ENCODE measurements at places on chromosomes 3 and 15. TPM values are rescaled to one million over a fixed set of nuclear protein-coding genes. Genes with fewer than 3 reads are reported as not detected.

GHSR gene
- not detected for polyA plus RNA-seq

TRAT1 gene
- not detected for polyA plus RNA-seq

ASB14 gene
- polyA plus RNA-seq: not detected

MYZAP gene
- polyA plus RNA-seq: 1.0 TPM

FGD5 gene
- polyA plus RNA-seq: not detected

PLSCR2 gene
- polyA plus RNA-seq: not detected

Data from mammary epithelial cell (primary cell).